ENCODE measurements at places on chromosomes 5 and 9.

- no peak for DNase-seq
Observed at GRCh38 chr5:35781181-35781790, 75.4 kb upstream of the IL7R start.

GRCh38 chr5:146565764-146566367 lies 49.9 kb upstream of the GPR151 start:
- DNase-seq, result peak; percentile 28

DNA sequence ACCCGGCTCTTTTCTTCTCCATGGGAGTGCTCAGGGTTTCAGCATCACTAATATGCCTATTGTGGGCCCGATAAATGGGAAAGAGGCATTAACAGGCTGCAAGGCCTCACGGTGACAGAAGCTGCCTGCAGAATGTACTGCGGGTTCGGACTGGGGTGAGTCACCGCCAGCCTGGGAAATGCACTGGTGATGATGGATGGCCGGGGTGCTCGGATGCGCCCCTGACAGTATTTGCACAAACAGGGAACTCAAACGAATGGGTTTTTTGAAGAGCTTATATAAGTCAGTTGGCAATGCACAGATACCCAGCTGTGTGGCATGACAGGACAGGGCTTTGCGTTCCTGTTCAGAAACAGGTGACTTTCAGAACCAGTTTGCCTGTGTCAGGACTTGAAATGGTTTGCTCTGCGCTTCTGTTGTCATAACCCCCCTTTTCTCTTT lies 42.0 kb upstream of the PITX1 start:
- no peak for DNase-seq

- no peak for DNase-seq
Observed at GRCh38 chr9:132975961-132976360, 2.5 kb upstream of the GFI1B start.

GRCh38 chr5:42514754-42515153 lies 91.5 kb downstream of the GHR start:
- DNase-seq, result no peak

DNA sequence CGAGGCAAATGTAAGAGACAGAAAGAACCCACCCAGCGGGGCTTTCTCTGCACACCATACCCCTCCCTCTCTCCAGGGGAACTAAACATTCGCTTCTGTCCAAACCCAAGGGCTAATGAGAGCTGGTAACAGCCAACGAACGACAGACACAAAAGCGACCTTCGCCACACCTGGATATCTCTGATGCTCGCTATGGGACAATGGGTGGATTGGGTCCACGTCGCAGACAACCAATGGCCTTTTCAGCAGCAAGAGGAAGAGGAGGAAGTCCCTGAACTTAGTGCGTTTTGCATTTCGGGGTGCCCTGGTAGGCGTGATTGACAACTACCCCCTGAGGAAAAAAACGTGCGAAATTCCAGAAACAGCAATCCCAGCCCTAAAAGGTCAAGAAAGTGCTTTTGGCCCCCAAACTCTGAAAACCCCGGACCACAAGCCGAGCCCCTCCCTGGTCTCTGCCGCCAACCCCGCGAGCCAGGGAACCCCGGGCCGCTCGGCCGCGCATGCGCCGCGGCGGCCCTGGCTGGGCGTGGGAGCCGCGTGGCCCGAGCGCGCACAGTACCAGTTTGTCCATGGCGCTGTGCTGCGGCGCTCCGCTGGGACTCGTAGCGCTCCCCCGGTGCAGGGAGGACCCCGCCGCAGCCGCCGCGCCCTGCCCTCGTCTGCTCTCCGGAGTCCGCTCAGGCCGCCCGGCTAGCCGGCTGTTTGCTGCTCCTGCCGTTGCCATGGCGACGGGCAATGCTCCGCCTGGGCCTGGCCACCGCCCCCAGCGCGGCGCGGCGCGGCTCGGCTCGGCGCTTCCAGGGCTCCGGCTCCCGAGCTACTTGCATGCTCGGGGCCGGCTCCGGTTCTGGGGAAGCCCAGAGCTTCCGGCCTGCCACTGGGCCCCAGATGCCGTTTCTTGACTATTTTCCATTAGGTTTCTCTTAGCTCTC lies 66.9 kb upstream of the DNAH5 start:
- DNase-seq, result no peak

DNA sequence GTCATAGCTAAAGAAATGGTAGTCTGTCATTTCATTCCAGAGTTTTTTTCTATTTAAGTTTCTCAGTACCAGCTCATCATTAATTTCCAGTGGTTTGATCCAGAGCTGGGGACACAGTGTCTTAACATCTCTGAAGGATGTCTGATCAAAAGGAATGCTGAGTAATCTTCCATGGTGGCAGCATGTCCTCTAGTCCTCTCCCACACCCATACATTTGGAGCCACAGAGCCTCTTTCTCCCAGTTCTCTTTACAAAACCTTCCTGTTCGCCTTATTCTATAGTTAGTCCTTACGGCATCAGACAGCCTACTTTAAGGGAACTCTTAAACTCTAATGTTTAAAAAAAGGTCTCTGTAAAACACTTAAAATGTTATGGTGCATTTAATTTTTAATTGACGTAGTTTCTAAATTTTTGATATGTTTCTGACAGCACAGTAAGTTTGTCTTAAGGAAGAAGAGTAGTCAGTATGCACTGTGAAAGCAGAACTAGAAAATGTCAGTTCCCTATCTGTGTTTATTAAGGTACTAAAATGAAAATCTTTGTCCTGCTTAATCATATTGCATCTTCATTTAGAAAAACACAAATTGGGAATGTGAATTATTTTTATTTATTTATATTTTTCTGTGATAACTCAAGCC lies 96.8 kb downstream of the INIP start:
- DNase-seq, result no peak

DNA sequence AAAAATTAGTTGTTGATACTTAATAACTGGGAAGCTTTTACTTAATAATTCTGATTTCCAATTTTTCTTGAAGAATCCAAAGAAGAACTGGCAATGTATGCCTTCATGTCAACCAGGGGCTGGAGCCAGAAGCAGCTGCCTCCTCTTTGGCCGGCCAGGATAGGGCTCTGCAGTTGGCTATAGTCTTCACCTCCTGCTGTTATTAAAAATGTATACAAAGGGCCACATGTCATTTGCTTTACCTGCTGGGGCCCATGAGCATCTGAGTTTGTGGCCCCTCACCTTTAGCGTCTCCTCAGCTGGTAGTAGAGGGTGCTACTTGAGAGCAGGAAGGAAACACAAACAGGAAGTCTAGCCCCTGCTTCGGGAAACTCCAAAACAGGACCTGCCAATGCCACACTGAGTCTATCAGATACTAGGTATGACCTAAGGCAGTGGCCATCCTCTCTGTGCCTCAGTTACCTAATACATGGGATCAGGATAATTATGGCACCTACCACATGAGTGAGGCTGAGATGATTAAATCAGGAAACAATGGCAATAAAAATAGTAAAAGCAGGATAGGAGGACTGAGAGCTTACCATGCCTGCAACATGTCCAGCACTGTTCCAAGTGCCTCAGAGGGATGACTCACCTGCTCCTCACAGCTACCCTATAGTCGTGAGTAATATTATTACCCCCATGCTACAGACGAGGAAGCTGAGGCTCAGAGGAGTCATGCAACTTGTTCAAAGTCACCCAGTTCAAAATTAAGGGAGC lies 21.3 kb downstream of the CCDC69 start:
- DNase-seq, result no peak

DNA sequence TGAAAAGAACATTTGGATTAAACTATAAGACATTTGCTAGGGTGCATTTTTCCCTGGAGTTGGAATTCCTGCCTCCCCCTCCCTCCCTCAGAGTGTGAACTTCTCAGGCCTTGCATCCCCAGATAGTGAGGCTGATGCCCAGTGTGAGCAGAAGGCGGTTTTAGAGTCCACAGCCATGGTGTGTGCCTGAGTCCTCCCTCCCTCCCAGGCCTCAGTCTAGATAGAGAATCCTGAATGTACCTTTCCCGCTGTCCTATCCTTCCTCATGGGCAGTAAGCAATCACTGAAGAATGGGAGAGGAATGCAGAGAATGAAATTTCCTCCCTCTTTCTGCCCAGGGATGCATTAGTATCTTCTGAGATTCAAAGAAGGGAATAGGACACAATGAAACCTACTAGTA lies 108.5 kb downstream of the RASGRF2 start:
- no peak for DNase-seq

DNA sequence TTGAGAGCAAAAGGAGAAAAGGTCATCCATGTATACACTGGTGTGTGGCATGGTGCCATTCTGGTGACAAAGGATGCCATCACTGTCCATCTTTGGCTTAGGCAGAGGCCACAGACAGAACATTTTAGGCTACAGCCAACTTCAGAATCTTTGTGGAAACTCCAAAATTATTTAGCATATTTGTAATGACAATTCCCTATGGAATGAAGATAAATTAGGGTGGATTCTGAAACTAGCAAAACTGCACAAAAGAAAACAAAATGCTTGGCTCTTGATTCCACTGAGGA lies 92.5 kb downstream of the FBXW11 start:
- no peak for DNase-seq

GRCh38 chr9:135490166-135490870 lies 10.2 kb upstream of the MRPS2 start:
- DNase-seq, result no peak

DNA sequence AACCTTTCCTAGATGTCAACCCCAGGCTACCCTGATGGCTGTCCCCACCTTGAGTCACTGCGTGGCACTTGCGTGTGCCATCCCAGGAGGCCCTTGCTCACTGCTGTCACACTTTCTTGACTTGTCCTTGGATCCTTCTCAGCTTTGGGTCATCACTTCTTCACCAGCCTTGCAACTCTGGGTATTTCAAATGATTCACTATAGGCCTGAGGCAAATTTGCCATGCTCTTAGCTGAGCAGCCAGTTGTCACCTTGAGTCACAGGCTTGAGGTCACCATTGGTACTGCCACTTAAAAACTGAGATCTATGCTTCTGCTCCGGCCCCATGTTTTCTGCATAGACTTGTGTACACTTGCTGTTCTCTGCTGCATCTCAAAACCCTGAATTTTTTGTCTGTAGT lies 84.7 kb downstream of the BASP1 start:
- DNase-seq, result no peak

- no peak for DNase-seq
Observed at GRCh38 chr9:20551236-20551635, 71.1 kb downstream of the MLLT3 start.

GRCh38 chr9:131942146-131942720 lies 137.4 kb downstream of the MED27 start:
- DNase-seq, result no peak

- DNase-seq, result no peak
Observed at GRCh38 chr5:179803651-179804554, 2.8 kb downstream of the MGAT4B start.

DNA sequence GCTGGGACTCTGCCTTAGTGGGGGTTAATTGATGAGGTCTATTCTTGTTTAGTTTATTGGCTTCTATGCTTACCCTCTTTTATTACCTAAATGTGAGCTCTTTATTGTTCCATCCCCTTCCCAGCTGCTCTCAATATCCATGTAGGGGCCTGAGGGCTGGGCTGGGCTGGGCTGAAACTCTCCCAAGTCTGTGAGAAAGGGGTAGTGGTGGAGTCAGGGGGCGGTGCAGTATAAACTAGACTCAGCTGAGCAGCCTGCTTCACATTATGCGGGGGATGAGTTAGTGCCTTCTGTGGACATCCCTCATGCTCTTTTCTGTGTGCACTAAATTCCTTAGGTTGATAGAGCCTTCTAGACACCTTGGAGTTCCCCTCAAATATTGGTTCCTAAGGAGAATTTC lies 451.8 kb upstream of the PTGER4 start:
- no peak for DNase-seq

DNA sequence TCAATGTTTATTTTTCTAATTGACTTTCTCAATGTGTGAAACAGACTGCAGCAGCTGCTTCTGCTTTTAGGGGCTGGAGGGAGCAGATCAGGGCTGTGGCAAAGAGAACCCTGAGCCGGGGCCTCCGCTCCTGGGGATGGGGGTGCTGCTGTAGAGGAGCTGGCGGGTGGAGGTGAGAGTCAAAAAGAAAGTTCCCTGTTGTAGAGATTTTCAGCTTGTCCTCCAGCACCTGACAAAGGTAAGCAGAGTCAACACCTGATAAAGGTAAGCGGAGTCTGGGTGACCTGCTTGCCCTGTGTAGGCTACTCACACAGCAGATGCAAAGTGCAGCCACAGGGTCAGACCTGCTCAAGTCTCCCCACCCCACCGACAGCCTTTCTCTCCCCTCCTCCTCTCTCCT lies 252.4 kb upstream of the IRX1 start:
- DNase-seq, result no peak

DNA sequence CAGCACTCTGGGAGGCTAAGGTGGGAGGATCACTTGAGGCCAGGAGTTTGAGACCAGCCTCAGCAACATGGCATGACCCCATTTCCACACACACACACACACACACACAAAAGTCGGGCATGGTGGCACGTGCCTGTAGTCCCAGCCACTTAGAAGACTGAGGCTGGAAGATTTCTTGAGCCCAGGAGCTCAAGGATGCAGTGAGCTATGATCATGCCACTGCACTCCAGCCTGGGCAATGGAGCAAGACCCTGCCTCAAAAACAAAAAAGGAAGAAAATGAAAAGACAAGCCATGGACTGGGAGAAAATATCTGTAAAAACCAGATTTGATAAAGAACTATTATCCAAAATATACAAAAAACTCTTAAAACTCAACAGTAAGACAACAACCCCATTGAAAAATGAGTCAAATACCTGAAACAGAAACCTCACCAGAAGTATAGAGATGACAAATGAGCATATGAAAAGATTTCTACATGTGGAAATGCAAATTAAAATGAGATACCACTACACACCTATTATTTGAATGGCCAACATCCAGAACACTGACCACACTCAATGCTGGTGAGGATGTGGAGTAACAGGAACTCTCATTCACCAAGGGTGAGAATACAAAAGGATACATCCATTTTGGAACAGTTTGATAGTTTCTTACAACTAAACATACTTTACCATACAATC lies 24.7 kb downstream of the DNAJA1 start:
- DNase-seq, result no peak

DNA sequence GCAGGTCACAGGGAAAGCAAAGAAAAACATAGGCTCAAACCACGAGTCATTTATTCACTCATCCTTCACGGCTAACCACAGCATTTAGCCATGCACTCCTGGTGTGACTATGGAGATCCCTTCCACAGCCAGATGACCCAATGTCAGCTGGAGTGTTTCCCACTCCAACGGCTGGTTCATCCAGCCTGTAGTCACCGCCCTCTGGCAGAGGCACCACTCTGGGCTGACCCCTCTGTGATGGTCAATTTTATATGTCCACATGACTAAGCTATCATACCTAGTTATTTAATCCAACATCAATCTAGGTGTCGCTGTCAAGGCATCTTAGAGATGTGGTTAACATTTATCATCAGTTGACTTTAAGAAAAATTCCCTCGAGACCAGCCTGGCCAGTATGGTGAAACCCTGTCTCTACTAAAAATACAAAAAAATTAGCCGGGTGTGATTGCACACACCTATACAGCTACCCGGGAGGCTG lies 9.5 kb upstream of the PHF19 start:
- no peak for DNase-seq

- DNase-seq, result no peak
Observed at GRCh38 chr5:100026606-100027005, 508.6 kb upstream of the FAM174A start.

GRCh38 chr9:30140407-30140806 lies 2244.0 kb upstream of the ACO1 start:
- DNase-seq, result no peak

DNA sequence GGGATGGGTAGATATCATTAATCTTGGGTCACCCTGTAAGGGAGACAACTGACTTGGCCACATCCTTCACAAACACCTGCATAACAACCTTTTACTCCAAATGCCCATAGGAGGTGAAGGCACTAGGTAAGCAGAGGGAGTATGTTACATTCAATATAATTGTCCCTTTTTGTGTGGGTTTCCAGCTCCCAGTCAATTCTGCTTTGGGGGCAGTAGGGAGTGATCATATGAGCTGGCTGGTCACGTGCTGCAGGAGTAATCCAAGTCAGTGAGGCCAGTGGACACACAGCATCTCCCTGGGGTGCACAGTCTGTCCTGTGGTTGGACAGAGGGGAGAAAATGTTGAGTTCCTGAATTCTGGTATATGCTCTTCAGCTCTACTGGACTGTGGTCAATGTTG lies 1.2 kb upstream of the AGXT2 start:
- no peak for DNase-seq
